Activated CD4-positive, alpha-beta memory T cell treated with anti-CD3 and anti-CD28 coated beads, Interleukin-2, amount 10 ng/mL, durations not matched to agents 7 days and 5 days (primary cell): ENCODE measurements at places on chromosomes 6 and 20.

DNA sequence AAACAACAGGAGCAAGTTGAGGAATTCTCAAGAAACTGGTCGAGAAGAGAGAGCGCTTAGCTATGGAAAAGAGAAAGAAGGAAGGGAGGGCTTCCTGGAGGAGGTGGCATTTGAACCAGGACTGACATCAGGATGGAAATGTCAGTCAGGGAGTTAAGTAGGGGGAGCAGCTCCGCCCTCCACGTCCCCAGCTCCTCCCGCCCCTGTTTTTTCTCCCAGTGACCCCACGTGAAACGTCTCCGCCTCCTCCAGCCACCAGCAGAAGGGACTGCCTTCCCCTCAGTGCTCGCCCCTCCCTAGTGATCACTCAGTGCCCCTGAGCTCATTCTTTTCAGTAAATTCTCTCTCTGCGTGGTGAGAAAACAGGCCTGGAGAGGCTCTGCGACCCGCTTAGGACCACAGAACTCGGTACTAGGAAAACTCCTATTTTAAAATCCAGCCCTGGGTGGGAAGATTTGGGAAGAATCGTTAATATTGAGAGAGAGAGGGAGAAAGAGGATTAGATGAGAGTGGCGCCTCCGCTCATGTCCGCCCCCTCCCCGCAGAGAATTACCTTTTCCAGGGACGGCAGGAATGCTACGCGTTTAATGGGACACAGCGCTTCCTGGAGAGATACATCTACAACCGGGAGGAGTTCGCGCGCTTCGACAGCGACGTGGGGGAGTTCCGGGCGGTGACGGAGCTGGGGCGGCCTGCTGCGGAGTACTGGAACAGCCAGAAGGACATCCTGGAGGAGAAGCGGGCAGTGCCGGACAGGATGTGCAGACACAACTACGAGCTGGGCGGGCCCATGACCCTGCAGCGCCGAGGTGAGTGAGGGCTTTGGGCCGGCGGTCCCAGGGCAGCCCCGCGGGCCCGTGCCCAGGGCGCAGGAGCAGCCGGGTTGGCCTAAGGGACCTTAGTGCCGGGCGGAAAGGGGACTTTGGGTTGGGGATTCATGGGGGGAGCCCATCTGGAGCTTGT lies 4.6 kb downstream of the HLA-DPB1 start:
- DNase-seq = no peak

- no peak for DNase-seq
Observed at GRCh38 chr6:87356181-87356580, 11.6 kb downstream of the C6orf163 start.

DNA sequence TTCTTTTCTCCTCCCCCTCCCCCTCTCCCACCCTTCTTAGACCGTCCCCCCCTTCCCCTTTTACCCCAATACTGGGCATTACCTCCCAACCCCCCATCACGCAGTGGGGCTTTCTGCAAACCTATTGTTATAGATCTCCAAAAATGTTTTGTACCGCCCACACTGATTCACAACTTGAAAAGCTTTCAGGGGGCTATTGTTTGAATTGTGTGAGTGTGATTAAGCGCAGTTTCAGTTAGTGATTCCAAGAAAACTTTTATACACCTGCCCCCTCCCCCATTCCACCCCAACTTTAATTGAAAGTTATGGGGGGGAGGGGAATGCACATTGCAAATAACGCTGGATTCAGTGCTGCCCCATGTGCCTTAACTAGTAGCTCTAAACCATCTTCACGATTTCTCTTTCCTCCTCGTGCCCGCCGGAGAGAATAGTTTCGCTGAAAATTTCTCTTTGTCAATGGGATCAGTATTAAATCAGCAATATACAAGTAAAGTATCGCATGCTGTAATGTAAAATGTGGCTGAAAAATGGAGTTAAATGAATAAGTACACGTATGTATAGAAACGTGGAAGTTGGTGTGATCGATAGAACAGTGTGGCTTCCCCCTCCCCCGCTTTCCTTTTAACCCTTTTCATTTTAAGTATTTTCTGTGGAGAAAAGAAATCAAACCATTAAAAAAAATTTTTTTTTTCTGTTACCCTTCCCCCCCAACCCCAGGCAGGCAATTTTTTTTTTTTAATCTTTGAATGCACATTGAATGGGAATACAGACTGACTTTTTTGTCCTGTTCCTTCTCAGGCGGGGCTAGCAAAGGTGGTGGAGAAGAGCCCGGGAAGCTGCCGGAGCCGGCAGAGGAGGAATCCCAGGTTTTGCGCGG lies 632 bp downstream of the LIN28B start:
- no peak for DNase-seq

DNA sequence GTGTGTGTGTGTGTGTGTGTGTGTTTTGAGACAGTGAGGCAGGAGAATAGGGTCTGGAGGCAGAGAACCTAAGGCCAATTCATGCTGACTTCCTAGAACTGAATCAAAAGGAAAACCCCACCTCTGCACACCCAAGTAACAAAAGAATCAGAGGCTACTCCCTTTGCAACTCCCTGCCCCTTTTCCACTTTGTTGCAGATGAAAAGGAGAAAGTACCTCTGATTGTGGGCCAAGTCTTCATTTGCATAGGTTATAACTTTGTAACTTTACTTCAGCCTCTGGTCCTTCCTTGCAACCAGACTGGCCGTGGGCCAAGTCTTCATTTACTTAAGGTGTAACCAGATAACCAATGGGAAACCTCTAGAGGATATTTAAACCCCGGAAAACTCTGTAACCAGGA lies 168.8 kb downstream of the EYA2 start:
- no peak for DNase-seq

DNA sequence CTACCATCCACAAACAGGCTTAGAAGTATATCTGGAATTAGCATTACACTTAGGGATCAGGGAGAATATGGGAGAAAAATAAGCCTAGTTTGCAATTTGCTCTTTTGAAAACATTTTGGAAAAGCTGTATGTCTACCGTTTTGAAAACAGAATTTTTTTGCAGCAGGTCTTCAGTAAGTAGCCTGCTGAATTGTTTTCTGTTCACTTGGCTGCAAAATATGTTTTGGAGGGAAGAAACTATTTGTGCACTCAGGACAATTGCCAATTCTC lies 39.6 kb downstream of the ILRUN start:
- DNase-seq = no peak

DNA sequence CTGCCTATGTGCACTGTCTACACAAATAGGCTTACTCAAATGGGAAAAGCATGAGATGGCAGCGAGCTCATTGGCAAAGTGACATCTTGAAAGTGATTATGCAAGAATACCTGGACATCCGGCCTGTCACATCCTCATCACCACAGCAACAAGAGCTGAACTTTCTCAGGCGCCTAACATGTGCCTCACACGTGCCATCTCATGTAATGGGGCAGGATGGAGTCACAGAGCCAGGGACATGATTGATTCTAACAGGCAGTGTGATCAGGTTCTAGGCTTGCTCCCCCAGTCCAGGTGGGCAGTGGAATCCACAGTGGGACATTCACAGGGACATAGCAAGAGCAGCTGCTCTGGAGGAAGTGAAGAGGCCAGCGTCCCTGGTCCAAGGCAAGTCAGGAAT lies 192.3 kb upstream of the SSTR4 start:
- no peak for DNase-seq

DNA sequence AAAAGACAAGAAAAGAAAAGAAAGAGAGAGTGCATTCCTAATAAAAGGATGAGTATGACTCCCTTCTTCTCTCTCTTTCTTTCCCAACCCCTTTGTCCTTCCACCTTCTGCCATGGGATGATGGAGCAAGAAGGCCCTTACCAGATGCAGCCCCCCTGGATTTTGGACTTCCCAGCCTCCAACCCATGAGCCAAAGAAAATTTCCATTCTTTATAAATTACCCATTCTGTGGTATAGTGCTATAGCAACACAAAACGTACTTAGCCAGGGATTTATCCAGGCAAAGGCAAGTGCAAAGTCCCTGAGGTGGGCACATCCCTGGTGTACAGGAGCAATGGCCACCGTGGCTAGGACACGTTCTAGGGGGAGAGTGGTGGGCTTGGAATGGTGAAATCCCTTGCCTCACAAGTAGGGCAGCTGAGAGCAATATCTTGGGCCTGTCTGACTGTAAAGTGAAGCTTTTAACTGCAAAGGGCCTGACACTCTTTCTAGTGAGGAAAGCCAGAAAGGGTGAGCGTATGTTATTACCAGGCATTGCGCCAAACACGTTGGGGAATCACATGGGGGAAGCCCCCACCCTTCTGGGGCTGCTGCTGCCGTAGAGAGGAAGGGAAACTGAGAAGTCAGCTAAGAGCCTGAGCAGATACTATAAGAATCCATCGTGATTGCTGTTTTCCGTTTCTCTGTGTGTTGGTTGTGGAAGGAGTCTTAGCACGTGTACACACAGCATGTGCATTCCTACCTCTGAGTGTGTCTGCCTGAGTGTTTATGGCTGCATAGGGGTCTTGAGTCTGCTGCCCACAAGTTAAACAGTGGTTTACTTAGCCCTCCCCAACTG lies 50.7 kb upstream of the SIRPA start:
- peak; percentile 17 for DNase-seq

GRCh38 chr6:117503211-117503610 lies 20.7 kb downstream of the DCBLD1 start:
- DNase-seq = no peak

GRCh38 chr6:24666097-24666640 lies 530 bp downstream of the TDP2 start:
- no peak for DNase-seq

- no peak for DNase-seq
Observed at GRCh38 chr6:32097364-32097763, 11.8 kb downstream of the TNXB start.

DNA sequence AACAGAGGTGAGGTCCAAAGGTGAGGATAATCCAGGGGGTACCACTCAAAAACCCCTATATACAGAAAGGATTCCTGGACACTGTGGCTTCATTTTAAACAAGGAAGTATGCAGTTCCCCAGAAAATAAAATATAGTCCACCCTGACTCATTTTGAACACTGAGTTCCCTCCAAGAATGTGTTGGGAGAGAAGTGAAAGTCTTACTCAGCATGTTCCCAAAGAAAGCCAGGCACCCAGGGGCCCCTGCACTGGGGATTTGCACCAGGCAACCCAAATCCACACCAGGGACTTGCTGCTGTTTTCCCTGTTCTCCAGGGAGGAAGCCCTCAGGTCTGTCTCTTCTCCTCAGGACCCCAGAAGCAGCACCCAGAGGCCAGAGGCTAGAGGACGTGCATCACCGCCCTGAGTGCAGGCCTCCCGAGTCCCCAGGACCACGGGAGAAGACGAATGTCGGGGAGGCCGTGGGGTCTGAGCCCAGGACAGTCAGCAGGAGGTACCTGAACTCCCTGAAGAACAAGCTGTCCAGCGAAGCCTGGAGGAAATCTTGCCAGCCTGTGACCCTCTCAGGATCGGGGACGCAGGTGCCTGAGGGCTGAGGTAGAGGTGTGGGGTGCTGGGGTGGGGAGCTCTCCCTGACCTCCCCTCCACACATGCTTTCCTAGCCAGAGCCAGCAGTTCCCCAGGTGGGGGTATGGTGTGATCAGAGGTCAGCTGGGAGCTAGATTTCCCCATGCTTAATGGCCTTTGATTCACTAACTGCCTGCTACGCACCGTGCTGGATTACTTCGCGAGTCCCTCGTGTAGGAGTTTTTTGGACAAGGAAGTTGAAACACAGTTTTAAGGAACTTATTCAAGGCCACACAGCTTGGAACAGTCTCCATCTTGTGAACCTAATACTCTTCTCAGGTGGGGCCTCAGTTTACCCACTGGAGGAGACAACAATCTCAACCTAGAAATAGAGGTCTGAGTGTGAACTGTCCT lies 3.3 kb downstream of the FGD2 start:
- no peak for DNase-seq
